ENCODE measurements at places on chromosomes 1 and 21. TPM values are rescaled to one million over a fixed set of nuclear protein-coding genes. Genes with fewer than 3 reads are reported as not detected.

DNA sequence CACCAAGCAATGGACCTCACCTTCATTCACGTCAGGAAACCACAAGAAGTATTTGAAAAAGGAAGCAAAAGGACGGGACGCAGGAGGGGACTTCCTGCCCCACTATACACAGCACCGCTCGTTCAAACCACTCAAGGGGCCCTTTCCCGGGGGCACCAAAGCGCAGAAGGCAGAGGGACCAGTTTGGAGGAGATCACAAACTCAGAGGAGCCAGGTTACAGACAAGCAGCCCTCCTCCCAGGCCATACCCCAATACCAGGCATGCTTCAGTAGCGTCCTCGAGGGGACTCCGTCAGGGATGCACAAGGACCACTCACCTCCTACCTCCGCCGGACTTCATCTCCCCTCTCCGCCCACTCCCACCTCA, 685 bp downstream of the CRTC2 start:
- peak; percentile 26 for DNase-seq

- no peak for DNase-seq
These were observed 35.0 kb downstream of the C21orf91 start for GRCh38 chr21:17784180-17784598.

GRCh38 chr21:36211660-36212512, 55.3 kb downstream of the DOP1B start:
- DNase-seq = no peak

GRCh38 chr1:41739061-41739955, 179.4 kb downstream of the HIVEP3 start:
- DNase-seq = peak; percentile 94

GRCh38 chr21:32483293-32483595, 70.7 kb downstream of the EVA1C start:
- DNase-seq = peak; percentile 34

GRCh38 chr1:183609759-183610452, 19.6 kb upstream of the NCF2 start:
- no peak for DNase-seq

The ZFP69 gene
- 3.8 TPM for total RNA-seq

The C1orf94 gene
- total RNA-seq = not detected

The KCNE2 gene
- total RNA-seq = not detected
